ENCODE measurements at places on chromosomes 6 and 20. TPM values are rescaled to one million over a fixed set of nuclear protein-coding genes. Genes with fewer than 3 reads are reported as not detected.

DNA sequence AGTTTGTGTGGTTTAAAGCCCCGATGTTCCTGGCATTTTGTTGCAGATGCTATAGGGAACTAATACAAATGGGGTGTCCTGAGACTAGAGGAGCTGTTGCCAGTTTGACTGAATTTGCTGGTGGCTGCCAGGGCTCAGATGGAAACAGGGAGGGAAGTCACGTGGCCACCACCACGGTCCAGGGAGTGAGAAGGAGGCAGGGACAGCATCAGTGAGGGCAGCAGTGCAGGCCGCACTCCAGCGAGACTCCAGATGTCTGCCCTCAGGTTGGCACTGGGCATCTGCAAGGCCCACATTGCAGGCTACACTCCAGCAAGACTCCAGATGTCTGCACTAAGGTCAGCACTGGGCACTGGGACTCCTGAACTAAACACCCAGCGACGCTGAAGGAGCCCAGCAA is 86.2 kb downstream of the RAMACL start:
- H3K36me3 ChIP-seq = no peaks in the 10 kb centered on the region
- no peak overlapping the region for H3K4me3 ChIP-seq
- no peak overlapping the region for H3K27ac ChIP-seq

- H3K36me3 ChIP-seq = no peaks in the 10 kb centered on the region
- H3K4me3 ChIP-seq = no peak overlapping the region
- no peak for DNase-seq
- no peak overlapping the region for H3K27ac ChIP-seq
- H3K27me3 ChIP-seq = no peaks in the 10 kb centered on the region
Observed at GRCh38 chr6:24110417-24110816, 15.6 kb upstream of the NRSN1 start.

DNA sequence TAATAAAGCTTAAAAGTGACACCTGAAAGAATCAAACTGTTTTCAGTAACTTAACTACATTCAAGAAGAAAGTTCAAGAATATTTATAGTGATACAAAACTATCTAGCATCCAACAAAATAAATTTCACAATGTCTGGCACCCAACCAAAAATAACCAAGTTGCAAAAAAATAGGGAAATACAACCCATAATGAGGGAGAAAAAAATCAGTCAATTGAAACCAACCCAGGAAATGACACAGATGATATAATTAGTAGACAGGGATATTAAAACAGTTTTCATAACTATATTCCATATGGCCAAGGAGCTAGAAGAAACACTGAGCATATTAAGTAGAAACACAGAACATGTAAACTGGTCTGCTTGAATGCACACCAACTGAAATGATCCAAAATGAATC is 120.2 kb upstream of the BEND3 start:
- no peak for DNase-seq
- no peak overlapping the region for H3K4me3 ChIP-seq
- H3K36me3 ChIP-seq = peaks cover 15% of the 10 kb centered on the region

- no peaks in the 10 kb centered on the region for H3K36me3 ChIP-seq
- no peak overlapping the region for H3K4me3 ChIP-seq
- no peaks in the 10 kb centered on the region for H3K4me1 ChIP-seq
- no peaks in the 10 kb centered on the region for H3K27me3 ChIP-seq
- no peak for DNase-seq
Observed at GRCh38 chr6:97305414-97306066, 22.5 kb upstream of the MMS22L start.

DNA sequence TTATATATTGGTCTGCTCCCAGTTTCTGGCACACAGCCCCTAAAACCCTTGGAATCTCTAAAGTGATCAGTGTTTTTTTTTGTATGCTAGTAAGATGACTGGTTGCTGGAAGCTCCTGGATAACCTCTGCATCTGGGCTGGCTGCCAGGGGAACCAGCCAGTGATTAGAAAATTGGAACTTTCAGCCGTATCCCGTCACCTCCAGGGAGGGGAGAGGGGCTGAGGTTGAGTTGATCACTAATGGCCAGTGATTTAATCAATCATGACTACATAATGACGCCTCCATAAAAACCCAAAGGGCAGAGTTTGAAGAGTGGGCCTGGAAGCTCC is 48.0 kb upstream of the NOP56 start:
- no peak overlapping the region for H3K27ac ChIP-seq
- no peaks in the 10 kb centered on the region for H3K36me3 ChIP-seq
- H3K27me3 ChIP-seq = no peaks in the 10 kb centered on the region
- no peak for DNase-seq
- no peaks in the 10 kb centered on the region for H3K4me1 ChIP-seq
- no peak overlapping the region for H3K4me3 ChIP-seq

GRCh38 chr6:8828376-8828775 is 393.0 kb upstream of the SLC35B3 start:
- no peaks in the 10 kb centered on the region for H3K36me3 ChIP-seq
- H3K4me1 ChIP-seq = no peaks in the 10 kb centered on the region
- H3K27me3 ChIP-seq = no peaks in the 10 kb centered on the region
- no peak overlapping the region for H3K27ac ChIP-seq
- H3K4me3 ChIP-seq = no peak overlapping the region

- H3K36me3 ChIP-seq = no peaks in the 10 kb centered on the region
- DNase-seq = no peak
- H3K4me1 ChIP-seq = no peaks in the 10 kb centered on the region
Observed at GRCh38 chr6:143127941-143128680, 67.4 kb downstream of the AIG1 start.

DNA sequence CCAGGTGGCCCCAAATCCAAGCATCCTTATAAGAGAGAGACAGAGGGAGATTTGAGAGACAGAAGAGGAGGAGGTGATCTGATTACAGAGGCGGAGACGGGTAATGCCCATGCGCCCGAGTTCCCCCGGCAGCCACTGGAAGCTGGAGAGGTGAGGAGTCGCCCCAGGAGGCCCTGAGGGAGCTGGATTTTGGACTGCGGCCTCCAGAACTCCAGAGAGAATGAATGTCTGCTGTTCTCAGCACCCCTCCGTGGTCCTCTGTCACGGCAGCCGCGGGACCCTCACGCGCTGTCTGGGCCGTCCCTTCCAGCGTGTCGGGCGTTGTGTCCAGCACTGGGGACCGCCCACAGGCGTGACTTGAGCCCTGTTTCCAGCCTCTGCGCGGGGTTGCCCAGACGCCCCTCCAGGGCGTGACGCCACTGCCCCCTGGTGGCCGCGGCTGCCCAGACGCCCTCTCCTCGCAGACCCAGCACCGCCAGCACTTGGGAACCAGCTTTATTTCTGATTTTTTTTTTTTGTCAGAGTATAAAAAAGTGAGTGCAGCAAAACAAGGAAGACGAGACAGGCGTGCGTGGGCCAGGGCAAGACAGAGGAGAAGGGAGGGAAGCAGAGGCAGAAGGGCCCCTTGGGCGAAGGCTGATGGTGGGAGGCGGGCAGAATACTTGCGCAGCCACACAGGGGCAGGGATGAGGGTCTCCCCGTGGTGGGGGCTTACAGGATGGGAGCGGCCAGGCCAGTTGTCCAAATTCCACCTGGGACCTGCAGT is 4.1 kb upstream of the ZNF512B start:
- H3K27ac ChIP-seq = peak overlapping the region; percentile 35
- H3K36me3 ChIP-seq = no peaks in the 10 kb centered on the region
- no peak overlapping the region for H3K4me3 ChIP-seq

- H3K4me1 ChIP-seq = no peaks in the 10 kb centered on the region
- H3K36me3 ChIP-seq = no peaks in the 10 kb centered on the region
- no peak overlapping the region for H3K4me3 ChIP-seq
- no peak overlapping the region for H3K27ac ChIP-seq
- peaks cover 16% of the 10 kb centered on the region for H3K27me3 ChIP-seq
Observed at GRCh38 chr6:131946992-131947955, 3.9 kb downstream of the CCN2 start.

DNA sequence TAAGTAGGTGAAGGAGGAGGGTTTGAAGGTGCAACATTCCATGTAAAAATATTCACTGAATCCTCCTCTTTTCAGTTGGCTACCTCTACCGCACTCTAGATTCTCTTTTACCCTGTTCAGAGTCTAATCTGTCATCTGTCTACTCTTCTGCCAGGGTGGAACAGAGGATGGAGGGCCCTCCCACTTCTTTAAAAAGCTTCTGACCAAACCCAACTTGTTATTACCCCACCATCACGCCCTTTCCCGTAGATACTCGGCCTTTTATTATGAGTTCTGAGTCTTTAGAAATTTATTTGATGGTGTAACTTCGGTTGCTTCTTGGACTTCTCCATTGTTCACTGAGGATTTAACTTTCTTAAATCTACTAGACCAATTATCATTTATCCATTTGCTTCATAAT is 11.7 kb downstream of the STX11 start:
- no peaks in the 10 kb centered on the region for H3K36me3 ChIP-seq
- no peaks in the 10 kb centered on the region for H3K4me1 ChIP-seq
- DNase-seq = no peak
- H3K27ac ChIP-seq = no peak overlapping the region
- H3K4me3 ChIP-seq = no peak overlapping the region
- no peaks in the 10 kb centered on the region for H3K27me3 ChIP-seq

DNA sequence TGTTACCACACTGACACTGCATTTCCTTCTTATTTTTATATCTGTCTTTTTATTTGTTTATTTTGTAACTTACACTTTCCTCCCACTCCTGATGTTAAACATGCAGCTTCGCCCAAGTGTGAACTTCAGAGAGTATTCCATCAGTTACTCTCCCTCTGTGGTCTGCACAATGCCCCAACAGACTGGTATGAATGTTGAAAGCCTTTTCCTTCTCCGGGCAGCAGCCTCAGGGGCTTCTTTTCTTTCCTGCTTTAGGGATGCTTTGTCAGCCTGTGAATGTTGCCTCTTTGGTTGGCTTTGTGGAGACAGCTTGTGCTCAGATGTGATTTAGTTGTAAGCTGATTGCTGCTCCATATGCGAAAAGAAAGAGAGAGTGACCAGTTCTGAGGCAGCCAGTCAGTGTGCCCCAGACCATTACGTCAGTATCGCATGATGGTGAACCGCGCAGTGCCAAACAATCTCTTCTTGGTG is 44.0 kb downstream of the SMPDL3A start:
- H3K36me3 ChIP-seq = no peaks in the 10 kb centered on the region
- H3K27me3 ChIP-seq = no peaks in the 10 kb centered on the region
- no peak overlapping the region for H3K4me3 ChIP-seq
- no peak for DNase-seq
- H3K27ac ChIP-seq = no peak overlapping the region

GRCh38 chr20:17427638-17428037 is 103.5 kb downstream of the BFSP1 start:
- no peak for DNase-seq
- H3K27me3 ChIP-seq = no peaks in the 10 kb centered on the region
- H3K4me3 ChIP-seq = no peak overlapping the region
- H3K4me1 ChIP-seq = no peaks in the 10 kb centered on the region

GRCh38 chr6:37171201-37171969 is 1.4 kb downstream of the PIM1 start:
- H3K27me3 ChIP-seq = no peaks in the 10 kb centered on the region
- peak overlapping the region; percentile 71 for H3K4me3 ChIP-seq
- peak; percentile 37 for DNase-seq
- H3K36me3 ChIP-seq = peaks cover 48% of the 10 kb centered on the region
- peaks cover 32% of the 10 kb centered on the region for H3K4me1 ChIP-seq

RAET1G gene
- total RNA-seq = not detected

FAM162B gene
- total RNA-seq = not detected

RBM24 gene
- not detected for total RNA-seq

MED23 gene
- total RNA-seq = 59.1 TPM

PKHD1 gene
- not detected for total RNA-seq

C6orf58 gene
- total RNA-seq = not detected
